ENCODE measurements at places on chromosomes 12 and 14.

GRCh38 chr14:61581340-61581739 is 114.0 kb upstream of the HIF1A start:
- DNase-seq: no peak

DNA sequence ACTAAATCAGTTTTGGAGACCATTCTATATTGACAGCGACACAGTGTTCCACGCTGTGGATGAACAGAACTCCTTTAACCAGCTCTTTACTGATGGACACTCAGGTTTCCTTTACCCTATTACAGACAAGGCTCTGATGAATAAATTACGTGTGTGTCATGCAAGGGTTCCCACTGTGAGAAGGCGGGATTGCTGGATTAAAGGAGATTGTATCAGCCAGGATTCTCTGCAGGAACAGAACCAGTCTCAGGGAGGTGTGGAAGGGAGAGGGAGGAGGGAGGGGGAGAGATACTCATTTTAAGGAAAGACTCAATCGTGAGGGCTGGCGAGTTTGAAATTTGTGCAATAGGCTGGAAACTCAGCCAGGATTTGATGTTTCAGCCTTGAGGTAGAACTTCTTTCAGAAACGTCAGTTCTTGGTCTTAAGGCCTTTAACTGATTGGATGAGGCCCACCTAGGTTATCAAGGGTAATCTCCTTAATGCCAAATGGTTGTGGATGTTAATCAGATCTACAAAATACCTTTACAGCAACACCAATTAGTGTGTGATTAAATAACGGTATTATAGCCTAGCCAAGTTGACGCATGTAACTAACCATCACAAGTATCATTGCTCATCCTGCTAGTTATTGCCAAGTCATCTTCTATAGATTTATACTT is 104.0 kb downstream of the GCH1 start:
- no peak for DNase-seq

GRCh38 chr14:50943261-50943942 is 881 bp downstream of the PYGL start:
- no peak for DNase-seq

DNA sequence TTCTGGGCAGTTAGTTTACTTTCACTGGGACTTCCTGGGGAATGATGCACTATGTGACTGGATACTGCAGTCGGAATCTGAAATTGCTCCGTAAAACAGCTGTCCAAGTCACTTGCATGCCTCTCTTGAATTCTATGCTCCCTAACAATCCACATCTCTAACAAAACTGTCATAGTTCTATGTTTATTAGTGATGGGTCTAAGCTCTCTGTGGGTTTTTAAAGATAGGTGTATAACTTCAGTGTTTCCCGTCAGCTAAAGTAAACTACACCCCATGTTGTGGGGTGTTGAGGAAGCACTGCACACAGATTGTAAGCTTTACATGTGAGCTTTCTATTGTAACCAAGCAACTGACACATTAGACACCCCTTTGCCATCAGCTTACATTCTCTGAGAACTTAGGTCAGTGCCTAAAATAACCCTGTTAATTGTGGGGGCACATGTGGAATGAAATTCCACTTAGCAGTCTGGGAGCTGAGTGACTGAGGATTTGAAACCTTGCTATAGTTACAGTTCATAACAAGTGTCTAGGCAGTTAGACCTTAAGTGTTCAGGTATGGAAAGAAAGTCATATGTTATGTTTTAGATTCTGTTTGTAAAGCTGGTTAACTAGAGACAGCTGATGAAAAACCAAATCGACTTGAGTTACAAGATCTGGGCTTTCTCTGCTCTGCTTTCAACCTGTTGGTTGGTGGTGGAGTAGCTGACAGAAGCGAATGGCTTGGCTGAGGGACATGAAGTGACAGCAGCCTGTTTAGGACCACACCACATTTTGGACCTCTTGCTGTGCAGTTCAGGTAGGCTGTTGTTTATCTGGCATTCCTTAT is 165.7 kb downstream of the AKAP6 start:
- DNase-seq: no peak

DNA sequence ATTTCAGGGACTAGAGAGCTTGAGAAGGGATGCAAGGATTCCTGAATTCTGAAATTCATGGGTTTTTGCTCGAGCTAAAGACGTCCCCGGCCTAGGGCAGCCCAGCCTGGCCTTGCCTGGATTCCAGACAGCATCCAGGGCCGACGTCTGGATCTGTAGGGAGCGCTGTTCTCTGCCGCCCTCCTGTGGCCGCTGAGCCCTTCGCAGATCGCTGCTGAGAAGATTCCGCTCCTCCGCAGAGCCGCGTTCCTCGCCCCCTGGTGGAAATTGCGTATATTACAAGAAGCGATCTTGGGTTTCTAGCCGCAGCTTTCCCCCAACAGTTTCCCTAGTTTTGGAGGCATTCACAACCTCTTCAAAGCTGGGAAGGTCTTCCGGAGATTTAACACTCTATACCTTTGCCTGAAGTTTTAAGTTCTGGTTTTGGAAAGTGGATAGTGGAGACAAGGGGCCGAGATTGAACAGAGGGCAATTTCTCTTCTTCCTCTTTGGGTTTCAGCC is 5.1 kb downstream of the CISTR start:
- peak; percentile 70 for DNase-seq

- peak; percentile 17 for DNase-seq
These were observed 55.8 kb downstream of the SRRM4 start for GRCh38 chr12:119036878-119037825.

DNA sequence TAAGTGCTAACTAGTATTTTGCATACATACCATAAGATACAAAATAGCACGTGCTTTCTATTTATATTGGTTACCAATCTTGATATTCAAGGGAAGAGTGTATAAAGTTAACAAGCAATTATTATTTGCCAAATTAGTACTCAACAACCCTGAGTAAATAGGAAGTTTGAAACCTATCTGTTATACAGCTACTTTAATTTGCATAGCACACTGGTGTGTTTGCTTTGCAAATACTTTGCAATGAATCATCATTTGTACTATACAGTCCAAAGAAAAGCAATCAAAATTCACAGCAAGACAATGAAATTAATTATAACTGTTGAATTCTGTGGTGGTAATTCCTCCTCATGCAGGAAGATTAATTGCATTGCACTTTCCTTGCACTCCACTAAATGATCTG is 469.1 kb downstream of the PRKD1 start:
- no peak for DNase-seq

GRCh38 chr14:43795600-43796228 is 711.4 kb downstream of the FSCB start:
- no peak for DNase-seq

GRCh38 chr14:100067971-100068959 is 3.0 kb downstream of the EVL start:
- DNase-seq: no peak

- no peak for DNase-seq
These were observed 24.4 kb downstream of the ANKS1B start for GRCh38 chr12:99960311-99960710.

DNA sequence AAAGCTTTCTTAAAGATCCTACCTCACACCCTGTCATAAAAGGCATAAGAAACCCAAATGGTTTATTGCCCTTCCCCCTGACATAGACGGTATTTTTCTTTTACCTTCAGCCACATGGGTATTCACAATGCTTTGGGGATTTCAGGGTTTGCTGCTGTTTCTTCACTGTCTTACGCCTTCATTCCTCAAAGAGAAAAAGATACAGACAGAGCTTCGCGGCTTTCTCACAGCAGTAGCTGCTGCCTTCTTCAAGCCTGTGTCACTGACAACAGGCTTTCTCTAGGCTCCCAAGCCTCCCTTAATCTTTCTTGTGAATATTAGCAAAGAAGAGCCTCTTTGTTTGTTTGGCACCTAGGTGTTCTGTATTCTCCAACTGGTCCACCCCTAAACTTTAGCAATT is 197.4 kb upstream of the ARID2 start:
- DNase-seq: no peak

DNA sequence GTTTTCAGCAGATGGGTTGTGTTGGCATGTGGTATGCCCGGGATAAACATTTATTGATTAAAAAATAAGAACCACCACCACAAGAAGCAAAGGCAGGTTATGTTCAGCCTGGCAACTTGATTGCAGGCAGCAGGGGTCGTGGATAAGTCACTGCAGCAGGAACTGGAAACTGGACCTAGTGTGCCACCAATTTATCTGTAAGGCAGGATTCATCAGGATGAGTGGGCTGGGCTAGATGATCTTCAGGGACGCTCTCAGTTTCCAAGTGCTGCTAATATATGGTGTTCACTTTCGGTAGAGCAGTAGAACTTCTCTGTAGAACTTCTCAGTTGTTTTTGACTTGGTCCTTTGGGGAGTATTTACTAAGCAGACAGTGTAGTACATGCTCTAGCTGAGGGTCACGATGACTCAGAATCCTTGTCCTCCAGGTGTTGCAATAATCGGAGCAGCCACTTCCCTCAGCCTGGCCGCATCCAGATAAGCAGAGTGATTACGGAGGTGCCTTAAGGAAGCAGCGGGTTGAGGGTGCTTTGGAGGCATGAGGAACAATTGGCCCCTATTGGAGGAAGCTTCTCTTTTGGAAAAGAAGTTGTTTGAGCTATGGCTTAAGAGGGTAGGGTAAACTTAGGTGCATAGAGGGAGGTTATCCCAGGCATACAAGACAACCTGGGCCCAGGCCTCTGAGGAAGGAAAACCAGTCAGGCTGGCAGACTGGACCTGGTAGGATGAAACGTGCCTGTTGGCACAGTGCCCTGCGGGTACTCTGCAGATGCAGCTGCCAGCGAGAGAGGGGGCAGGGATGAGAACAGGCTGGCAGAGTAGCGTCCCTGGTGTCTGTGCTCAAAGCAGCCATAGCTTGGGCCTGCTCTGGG is 104.0 kb downstream of the GPR135 start:
- DNase-seq: no peak

DNA sequence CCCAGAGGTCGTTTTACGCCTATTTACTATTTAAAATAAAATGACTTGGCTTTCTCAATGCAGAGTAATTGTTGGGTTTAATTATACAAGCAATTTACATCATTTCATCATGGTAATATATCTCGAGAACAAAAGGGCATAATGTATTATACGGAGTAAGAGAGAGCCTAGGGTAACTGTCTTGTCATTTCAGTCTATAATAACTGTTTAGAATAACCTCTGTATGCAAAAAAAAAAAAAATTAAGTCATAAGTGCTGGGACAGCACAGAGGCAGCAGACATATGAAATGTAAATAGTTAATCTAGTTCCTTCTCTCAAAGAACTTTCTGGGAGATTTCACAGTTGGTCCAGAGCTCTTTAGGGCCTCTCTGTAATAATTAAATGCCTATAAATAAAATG is 284.9 kb downstream of the TMTC2 start:
- DNase-seq: no peak

DNA sequence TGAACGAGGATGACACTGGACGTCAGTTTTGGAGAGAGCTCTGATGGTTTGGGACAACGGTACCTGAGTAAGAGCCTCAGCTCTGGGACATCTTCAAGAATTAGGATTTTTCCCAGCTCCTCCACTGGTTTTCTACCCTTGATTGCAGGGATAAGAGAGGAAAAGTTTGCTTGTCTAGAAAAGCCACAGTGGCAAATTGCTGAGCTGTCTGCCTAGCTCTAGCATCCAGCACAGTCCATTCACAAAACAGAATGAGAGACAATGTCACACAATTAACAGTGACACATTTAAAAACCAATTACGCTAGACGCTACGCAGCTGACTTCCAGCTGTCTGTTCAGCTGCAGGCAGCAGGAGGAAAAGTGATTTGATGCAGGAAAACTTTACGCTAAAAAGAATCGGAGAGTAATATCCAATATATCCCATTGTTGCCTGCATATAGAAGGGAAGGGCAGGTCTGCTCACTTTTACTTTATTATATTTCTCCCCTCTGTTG is 168.1 kb upstream of the PRICKLE1 start:
- DNase-seq: no peak

- DNase-seq: no peak
These were observed 174.6 kb upstream of the SFSWAP start for GRCh38 chr12:131536337-131536736.

- DNase-seq: no peak
These were observed 10.7 kb upstream of the NEUROD4 start for GRCh38 chr12:55008944-55009585.

DNA sequence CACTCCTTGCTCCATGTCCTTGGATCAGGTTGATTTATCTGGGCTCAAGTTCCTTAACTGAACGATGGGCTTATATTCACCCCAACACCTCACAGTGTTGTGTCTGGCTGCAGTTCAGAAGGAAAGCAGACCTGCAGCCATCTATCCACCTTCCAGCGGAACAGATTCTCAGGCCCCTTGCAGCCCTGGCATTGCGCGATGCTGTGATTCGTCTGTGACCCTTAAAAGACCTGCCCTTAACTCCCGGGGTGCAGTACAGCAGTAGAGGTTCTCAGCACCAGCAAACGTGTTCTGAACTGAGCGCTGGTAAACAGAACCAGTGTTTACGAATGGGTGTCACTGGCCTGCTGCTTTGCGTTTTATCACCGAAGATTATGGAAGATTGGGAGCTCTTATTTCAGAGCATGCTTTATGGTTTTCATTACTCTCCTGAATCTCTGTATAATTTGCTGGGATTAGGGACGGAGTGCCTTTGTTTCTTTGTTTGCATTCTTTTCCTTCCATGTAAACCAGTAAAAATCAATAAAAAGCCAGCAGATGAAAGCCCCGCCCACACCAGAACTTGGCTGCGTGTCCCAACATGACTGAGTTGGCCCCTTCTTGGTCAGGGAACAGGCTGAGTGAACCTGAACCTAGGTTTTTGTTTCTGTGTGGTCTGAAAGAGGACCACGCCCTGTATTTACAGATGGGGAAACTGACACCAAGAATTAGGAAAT is 286.7 kb upstream of the CRY1 start:
- no peak for DNase-seq

All from GM12892 (cell line).